ENCODE measurements at places on chromosomes 2 and 18. TPM values are rescaled to one million over a fixed set of nuclear protein-coding genes. Genes with fewer than 3 reads are reported as not detected.

- DNase-seq: no peak
Observed at GRCh38 chr2:200288670-200289429, 17.6 kb upstream of the SPATS2L start.

- DNase-seq: no peak
Observed at GRCh38 chr2:234406085-234406484, 90.8 kb downstream of the ARL4C start.

DNA sequence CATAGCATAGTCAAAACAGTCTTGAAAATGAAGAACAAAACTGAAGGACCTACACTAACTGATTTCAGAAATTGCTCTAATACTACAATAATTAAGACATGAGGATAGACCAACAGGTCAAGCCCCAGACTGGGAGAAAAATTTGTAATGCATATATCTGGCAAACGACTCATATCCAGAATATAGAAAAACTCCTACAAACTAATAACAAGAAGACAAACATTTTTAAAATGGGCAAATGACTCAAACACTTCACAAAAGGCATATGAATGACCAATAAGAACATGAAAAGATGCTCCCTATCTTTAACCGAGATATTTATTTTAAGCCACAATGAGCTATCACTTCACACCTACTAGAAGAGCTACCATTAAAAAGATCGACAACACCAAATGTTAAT, 14.2 kb downstream of the TGFBRAP1 start:
- DNase-seq: no peak

GRCh38 chr2:108383146-108383830, 5.5 kb downstream of the SULT1C4 start:
- no peak for DNase-seq

- no peak for DNase-seq
Observed at GRCh38 chr2:235055891-235056516, 104.2 kb downstream of the SH3BP4 start.

DNA sequence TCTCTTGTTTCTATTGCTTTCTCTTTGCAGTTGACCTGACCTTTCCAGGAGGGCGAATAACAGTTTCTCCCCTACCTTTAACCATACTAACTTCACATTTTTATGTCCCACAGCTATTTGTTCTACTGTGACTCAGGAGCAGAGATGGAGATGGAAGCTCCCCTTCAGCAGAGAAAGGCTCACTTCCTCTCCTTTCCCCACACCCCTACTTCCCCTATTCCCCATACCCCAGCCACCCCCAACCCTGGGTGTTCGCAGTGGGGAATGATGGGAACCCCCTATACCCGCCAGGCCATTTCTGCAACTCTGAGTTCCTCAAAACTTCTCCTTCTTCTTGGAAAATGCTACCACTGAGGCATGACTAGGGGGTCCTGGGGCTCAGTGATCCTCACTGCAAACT, 285.4 kb upstream of the MGAT5 start:
- no peak for DNase-seq

Gene EFHD1
- 23.7 TPM for total RNA-seq

Gene MAP3K19
- total RNA-seq: not detected

Measured in esophagus muscularis mucosa (tissue), 4 donors.